ENCODE measurements at places on chromosomes 4 and X. TPM values are rescaled to one million over a fixed set of nuclear protein-coding genes. Genes with fewer than 3 reads are reported as not detected.
A peak's percentile ranks its signal among the peaks of the same experiment; 100 is the strongest.

NEIL3 gene
- 9.3 TPM for total RNA-seq

DNA sequence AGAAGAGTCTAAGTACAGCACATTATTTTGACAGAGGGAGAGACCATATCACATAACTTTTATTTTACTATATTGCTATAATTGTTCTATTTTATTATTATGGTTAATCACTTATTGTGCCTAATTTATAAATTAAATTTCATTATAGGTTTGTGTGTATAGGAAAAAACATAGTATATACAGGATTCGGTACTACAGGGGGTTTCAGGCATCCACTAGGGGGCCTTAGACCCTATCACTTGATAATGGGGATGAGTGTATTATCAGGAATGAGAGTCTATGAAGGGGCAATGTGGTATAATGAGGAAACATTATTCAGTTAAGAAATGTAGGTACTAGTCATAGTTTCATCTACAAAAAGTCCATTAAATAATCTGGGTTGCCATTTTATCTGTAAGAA lies 833.1 kb downstream of the C4orf33 start:
- H3K4me1 ChIP-seq = no peaks in the 10 kb centered on the region
- H3K27ac ChIP-seq = no peak overlapping the region
- no peaks in the 10 kb centered on the region for H3K36me3 ChIP-seq
- no peaks in the 10 kb centered on the region for H3K27me3 ChIP-seq
- H3K4me3 ChIP-seq = no peak overlapping the region

DNA sequence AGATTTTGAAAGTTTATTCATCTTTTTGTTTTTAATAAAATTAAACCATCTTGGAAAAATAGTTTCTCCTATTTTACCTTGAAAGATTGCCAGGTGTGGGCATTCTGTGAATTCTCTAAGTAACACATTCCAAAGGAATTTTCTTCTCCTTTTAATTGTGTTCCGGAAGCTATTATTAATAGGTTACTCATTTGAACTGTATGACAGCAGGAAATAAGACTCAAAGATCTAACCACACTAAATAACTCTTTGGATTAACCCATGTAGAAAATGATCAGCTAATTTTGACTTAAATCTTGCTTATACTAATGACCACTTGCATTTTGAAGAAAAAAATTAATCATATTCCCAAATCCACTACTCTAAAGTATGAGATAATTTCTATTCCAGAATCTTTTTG lies 17.6 kb upstream of the CCNI start:
- peak overlapping the region; percentile 72 for H3K27ac ChIP-seq
- H3K4me3 ChIP-seq = peak overlapping the region; percentile 18
- no peak for DNase-seq
- H3K36me3 ChIP-seq = no peaks in the 10 kb centered on the region
- peaks cover 29% of the 10 kb centered on the region for H3K4me1 ChIP-seq
- no peaks in the 10 kb centered on the region for H3K27me3 ChIP-seq

DNA sequence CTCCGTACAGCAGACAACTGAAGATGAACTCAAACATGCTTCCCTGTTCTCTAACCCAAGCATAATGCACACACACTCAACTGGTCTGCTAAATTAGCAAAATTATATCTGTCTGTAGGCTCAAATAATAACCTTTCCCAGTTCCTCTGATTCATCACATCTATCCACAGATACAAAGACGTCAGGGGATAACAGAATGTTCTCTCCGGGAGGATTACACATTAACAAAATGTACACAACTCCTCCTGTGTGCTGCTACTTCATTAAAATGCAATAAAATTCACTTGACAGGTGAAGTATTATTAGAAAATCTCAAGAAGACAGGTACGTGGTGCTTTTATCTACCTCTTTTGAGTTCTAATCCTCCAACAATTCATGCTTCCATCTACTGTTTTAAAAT lies 57.4 kb downstream of the FAT1 start:
- peaks cover 47% of the 10 kb centered on the region for H3K4me1 ChIP-seq
- H3K36me3 ChIP-seq = peaks cover 70% of the 10 kb centered on the region
- H3K27me3 ChIP-seq = peaks cover 13% of the 10 kb centered on the region
- no peak for DNase-seq

- no peaks in the 10 kb centered on the region for H3K36me3 ChIP-seq
- H3K27me3 ChIP-seq = peaks cover 2% of the 10 kb centered on the region
- peaks cover 26% of the 10 kb centered on the region for H3K4me1 ChIP-seq
- H3K27ac ChIP-seq = no peak overlapping the region
Measured at GRCh38 chr4:56752985-56753384, 68.5 kb downstream of the SPINK2 start.

All from HFFc6 (cell line).